ENCODE measurements at places on chromosomes 1 and 21.
A peak's percentile ranks its signal among the peaks of the same experiment; 100 is the strongest.

- no peak for DNase-seq
Measured at GRCh38 chr1:237005674-237006073, 1.4 kb upstream of the MT1HL1 start.

DNA sequence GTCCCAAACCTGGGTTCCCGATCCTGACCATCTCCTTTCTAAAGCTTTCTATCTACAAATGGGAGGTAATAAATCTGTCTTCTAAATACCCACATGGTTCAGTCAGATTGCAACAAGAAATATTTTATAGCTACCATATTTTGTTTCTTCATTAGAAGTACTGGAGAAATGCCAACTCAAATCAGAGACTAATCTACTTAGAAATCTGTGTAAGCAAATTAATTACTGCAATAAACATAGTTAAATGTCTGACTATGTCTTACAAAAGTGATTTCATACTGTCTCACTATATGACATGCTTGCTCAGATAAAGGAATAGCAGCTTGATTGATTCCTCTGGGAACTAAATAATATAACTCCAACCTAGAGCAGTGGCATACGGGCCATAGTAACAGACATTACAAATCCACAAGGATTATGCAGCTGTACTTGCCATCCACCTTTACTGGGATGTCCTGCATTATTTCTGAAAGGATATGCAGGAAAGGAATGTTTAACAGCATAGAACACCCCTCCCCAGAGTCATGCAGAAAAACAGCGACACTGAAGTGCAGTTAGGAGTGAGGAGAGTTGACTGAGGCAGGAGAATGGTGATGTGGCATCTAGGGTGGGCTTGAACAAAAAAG is 80.3 kb downstream of the PCNX2 start:
- no peak for DNase-seq

- no peak for DNase-seq
Measured at GRCh38 chr1:151406176-151406575, 6.8 kb downstream of the PSMB4 start.

DNA sequence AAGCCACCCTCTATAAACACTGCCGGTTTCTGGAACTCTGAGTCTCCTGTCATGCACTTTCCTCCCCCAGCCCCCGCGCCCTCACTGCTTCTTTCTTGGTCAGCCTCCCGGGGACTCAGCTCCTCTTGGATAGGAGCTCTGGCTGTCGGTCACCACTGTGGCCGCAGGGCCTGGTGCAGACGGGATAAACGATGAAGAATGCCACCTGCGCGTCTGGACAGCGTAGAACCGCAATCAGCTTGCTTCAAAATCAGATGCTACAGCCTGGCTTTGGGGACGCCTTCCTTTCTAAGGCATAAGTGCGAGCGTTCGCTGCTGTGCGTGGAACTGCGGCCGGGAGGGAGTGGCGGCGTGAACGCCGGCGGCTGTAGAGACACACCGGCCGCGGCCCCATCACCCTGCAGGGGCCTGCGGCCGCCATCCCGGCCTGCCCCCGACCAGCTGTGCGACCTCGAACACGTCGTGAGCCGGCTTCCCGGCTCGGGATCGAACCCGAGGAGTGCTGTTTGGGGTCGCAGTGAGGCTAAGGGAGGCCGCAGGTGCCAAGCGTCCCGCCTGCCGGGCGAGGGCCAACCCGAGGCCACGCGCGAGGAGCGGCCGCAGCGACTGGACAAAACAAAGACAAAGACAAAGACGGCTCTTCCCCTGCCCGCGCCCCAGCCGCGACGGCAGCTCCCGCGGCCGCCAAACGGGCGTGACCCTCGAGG is 688 bp downstream of the PTTG1IP start:
- no peak for DNase-seq

DNA sequence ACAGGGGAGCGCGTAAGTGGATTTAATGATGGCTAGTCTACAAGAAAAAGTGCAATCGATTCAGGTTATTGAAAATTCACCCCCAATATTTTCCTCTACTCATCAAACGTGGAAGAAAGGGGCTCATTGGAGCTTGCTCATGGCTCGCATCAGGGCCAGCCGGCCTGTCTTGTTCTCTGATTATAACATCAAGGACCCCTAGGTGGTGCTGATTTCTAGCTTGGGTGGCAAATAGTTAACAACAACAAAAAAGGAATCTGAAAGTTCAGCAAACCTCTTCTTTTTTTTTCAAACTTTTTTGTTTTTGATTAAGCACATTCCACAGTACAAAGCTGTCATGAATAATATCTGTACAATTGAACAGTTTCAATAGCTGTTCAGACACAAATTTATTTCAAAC is 35.8 kb upstream of the SOD1 start:
- no peak for DNase-seq

DNA sequence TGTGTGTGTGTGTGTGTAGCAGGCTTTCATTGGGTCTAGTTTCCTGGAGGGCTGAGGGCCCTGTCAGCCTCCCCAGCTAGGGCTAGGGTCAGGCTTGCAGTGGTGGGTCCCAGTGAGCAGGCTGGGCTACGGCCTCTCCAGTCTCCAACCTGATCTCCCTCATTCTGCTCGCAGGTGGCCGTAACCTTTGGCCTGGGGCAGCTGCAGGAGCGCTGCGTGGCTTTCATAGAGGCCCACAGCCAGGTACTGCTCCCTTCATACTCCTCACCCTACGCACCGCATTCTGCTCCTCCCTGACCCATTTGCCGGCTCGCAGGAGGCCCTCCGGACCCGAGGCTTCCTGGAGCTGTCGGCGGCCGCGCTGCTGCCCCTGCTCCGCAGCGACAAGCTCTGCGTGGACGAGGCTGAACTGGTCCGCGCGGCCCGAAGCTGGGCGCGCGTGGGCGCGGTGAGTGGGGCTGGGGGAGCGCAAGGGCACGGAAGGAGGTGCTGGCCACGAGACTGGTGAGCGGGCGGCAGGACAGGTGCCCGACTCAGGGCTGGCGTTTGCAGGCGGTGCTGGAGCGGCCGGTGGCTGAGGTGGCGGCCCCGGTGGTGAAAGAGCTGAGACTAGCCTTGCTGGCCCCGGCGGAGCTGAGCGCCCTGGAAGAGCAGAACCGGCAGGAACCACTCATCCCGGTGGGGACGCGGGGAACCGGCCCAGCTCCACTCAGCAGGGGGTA is 4.7 kb downstream of the BTBD19 start:
- no peak for DNase-seq

GRCh38 chr1:182724215-182724614 is 39.8 kb upstream of the RGS8 start:
- no peak for DNase-seq

- DNase-seq: no peak
Measured at GRCh38 chr1:12441414-12442105, 176.4 kb downstream of the DHRS3 start.

DNA sequence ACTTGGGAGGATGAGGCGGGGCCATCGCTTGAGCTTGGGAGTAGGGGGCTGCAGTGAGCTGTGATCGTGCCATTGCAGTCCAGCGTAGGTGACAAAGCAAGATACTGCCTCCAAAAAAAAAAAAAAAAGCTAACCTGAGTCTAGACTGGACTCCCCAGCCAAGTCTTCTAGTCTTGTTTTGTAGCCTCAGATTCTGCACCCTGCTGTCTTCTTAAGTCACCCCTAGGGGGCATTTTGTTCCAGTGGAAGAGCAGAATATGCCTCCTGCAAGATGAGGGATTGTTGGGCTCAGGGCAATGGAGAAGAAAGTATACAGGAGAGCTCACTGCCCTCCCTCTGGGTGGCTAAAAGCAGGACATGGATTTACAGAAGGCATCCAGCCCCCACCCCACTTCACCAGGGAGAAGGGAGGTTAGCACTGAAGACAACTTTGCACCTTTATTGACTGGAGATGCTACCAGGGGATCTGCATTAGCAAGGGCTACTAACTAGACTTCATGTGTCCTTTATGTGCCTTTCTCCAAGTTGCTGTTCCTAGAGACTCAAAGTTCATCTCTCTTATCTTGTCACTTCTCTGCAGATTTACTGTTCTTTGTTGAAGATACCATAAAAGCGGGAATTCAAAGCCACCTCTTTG is 15.3 kb upstream of the RNF187 start:
- DNase-seq: peak; percentile 39

GRCh38 chr1:181503171-181503810 is 20.0 kb downstream of the CACNA1E start:
- DNase-seq: no peak

- no peak for DNase-seq
Measured at GRCh38 chr1:27106561-27107323, 48.2 kb downstream of the SLC9A1 start.

- no peak for DNase-seq
Measured at GRCh38 chr1:26578167-26578566, 48.6 kb downstream of the RPS6KA1 start.

Measured in renal cortical epithelial cell (primary cell).